ENCODE measurements at places on chromosomes 7 and 10. TPM values are rescaled to one million over a fixed set of nuclear protein-coding genes. Genes with fewer than 3 reads are reported as not detected.

The SOSTDC1 gene
- 0.54 TPM for total RNA-seq

The PTPN20 gene
- not detected for total RNA-seq

The ACTL6B gene
- total RNA-seq: not detected

The GIMAP7 gene
- 16.5 TPM for total RNA-seq

The CFAP43 gene
- total RNA-seq: 0.76 TPM

The GFRA1 gene
- total RNA-seq: 1.8 TPM

GRCh38 chr10:5666841-5667630, 641 bp upstream of the ASB13 start:
- no peaks in the 10 kb centered on the region for H3K36me3 ChIP-seq
- H3K4me1 ChIP-seq: no peaks in the 10 kb centered on the region
- no peak for DNase-seq
- no peak overlapping the region for H3K27ac ChIP-seq
- H3K27me3 ChIP-seq: no peaks in the 10 kb centered on the region
- peak overlapping the region; percentile 81 for H3K4me3 ChIP-seq

- peak overlapping the region; percentile 93 for H3K4me3 ChIP-seq
- no peaks in the 10 kb centered on the region for H3K36me3 ChIP-seq
- peaks cover 6% of the 10 kb centered on the region for H3K4me1 ChIP-seq
- peak overlapping the region; percentile 98 for H3K27ac ChIP-seq
Observed at GRCh38 chr10:119206603-119207365, 587 bp upstream of the GRK5 start.

GRCh38 chr7:2555121-2556052, at the start of gene BRAT1:
TSS of gene BRAT1 (minus strand) at chr7:2555524. CDS start at chr7:2554431, 1,093 bp downstream.
- H3K4me3 ChIP-seq: peak within 1 kb of the TSS; percentile 99
- H3K27ac ChIP-seq: peak within 1 kb of the TSS; percentile 99
- no peaks in the 10 kb centered on the region for H3K27me3 ChIP-seq
- peak; percentile 99 for DNase-seq

DNA sequence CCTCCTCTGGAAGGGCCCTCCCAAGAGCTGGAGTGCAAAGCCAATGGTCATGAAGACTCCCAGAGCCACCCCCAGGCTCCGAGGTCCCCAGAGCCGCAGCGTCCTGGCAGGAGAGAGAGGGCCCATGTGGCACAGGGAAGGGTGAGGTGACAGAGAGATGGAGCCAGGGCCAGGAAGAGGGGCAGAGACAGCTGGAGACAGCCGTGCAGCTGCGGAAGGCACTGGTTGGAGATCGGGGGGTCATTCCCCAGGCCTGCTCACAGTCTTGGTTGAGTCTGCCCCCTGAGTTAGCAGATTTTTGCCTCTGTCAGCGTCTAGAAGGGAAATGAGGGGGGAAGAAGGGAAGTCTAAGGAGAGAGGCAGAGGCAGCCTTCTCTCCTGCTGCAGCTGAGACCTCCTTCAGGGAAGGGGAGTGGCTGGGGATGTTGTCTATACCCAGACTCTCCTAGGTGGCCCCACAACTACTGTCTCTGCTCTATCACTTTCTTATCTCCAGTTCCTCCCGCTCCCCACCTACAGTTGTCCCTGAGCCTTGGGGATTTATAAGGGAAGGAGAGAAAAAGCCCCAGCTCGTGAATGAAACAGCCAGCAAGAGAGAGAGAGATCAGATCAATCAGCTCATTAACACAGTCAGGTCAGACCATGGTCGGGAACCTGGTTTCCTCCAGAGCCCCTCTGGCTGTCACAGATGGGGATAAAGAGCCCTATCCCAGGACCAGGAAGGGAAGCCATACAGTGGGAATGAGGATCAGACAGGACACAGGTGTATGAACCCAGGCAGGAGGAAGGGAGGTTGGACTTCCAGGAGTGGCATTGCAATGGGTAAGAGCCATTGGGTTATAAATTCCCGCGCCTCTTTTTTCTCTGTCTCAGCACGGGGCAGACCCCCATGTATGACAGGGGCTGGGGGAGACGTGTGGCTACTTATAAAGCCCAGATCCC, 1.2 kb downstream of the GAL3ST4 start:
- no peak for DNase-seq
- peak overlapping the region; percentile 26 for H3K27ac ChIP-seq
- peak overlapping the region; percentile 44 for H3K4me3 ChIP-seq

DNA sequence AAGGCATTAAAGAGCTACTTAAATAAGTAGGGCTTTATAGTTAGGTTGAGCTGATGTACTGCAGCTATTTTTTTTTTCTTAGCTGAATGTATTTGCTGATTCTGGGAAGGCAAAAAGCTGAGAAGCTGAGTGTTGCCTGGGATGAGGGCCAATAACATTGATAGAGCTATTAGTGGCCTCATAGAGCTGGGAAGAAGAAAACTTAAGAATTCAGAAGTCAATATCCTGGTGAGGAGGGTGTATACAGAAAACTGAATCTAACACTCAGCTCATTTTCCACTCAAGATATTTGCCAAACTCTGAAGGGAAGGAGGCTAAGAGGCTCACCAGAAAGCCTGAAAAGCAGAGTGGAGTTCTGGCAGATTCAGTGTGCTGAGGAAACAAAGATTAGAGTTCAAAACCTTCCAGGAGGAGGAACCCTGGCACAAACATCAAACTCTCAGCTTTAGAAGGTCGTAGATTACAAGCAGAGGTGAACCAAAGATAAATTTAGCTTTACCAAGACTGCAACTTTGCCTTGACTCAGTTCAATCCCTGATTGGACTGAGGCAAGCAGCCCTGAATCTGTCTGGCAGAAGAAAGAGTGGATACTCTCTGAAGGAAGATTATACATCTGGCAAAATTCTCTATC, 11.3 kb downstream of the PPP1R3C start:
- H3K27ac ChIP-seq: no peak overlapping the region
- no peaks in the 10 kb centered on the region for H3K36me3 ChIP-seq
- no peaks in the 10 kb centered on the region for H3K4me1 ChIP-seq
- DNase-seq: no peak

DNA sequence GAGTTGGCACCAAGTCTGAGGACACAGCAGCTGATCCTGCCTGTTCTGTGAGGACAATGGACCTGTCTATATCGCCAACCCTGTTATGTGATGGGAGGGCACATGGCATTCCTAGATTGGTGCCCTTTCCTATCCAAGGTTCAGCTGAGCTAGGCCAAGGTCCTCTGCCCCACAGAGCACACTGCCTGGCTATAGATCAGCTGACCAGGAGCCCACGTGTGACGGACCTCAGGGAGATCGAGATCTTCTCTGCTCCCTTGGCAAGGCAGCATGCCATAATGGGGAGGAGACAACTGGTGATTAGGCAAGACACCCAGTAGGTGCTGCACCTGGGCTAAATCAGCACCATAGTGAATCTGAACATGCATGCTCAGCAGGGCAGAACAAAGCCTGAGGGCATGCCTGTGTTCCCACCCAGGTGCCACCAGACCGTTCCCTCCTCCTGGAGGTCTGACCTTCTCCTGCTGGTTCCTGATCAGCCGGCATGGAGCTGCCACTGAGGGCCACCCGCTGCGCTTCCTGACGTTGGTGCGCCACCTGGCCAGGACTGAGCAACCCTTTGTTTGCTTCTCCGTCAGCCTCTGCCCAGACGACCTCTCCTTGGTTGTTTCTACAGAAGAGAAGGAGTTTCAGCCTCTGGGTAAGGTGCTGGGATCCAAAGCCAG, 93.7 kb downstream of the WDFY4 start:
- no peak overlapping the region for H3K27ac ChIP-seq
- no peak for DNase-seq
- H3K4me3 ChIP-seq: no peak overlapping the region
- no peaks in the 10 kb centered on the region for H3K36me3 ChIP-seq
- no peaks in the 10 kb centered on the region for H3K27me3 ChIP-seq
- H3K4me1 ChIP-seq: no peaks in the 10 kb centered on the region

DNA sequence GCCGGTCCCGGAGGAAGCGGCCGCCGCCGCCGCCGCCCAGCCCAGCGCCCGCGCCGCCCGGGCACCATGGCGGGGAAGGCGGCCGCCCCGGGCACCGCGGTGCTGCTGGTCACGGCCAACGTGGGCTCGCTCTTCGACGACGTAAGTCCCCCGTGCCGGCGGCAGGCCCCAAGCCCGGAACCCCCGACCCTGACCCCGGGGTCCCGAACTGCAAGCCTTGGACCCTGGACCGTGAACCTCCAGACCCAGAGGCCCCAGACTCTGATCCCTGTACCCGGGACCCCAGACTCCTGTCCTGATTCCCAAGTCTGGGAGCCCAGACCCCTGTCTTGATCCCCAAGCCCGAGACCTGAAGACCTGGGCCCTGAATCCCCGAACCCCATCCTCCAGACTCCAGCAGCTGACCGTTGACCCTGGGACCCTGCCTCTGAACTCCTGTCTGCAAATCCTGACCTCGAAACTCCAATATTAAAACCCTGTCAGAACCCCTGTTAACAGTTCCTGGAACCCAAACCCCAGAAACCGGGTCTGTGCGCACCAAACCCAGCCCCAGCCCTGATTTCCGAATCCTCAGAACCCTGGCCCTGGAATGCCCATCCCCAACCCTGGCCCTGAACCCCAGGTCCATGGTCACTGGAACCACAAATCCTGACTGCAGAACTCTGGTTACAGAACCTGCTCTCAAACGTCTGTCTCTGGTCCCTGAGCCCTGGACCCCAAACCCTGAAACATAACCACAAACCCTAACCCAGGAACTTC, 623 bp downstream of the INPP5A start:
- H3K4me1 ChIP-seq: peaks cover 9% of the 10 kb centered on the region
- peak overlapping the region; percentile 78 for H3K4me3 ChIP-seq
- H3K36me3 ChIP-seq: no peaks in the 10 kb centered on the region

GRCh38 chr10:124262234-124262865, 156.4 kb downstream of the OAT start:
- no peak overlapping the region for H3K4me3 ChIP-seq
- H3K36me3 ChIP-seq: no peaks in the 10 kb centered on the region
- DNase-seq: no peak
- H3K27ac ChIP-seq: no peak overlapping the region

- H3K27me3 ChIP-seq: no peaks in the 10 kb centered on the region
- H3K36me3 ChIP-seq: no peaks in the 10 kb centered on the region
- no peaks in the 10 kb centered on the region for H3K4me1 ChIP-seq
- no peak overlapping the region for H3K27ac ChIP-seq
- H3K4me3 ChIP-seq: no peak overlapping the region
- DNase-seq: peak; percentile 71
Observed at GRCh38 chr10:79295563-79295962, 51.7 kb upstream of the PPIF start.

DNA sequence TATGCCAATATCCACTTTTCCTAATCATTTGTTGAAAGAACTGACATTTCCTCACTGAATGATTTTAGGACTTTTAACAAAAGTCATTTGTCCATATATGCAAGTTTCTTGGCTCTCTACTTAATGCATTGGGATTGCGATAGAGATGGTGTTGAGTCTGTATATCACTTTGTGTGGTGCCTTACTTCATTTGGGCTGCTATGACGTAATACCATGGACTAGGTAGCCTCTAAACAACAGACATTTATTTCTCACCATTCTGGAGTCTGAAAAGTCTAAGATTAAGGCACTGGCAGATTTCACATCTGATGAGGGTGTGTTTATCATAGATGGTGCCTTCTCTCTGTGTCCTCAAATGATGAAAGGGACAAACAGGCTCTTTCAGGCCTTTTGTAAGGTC, 342.6 kb downstream of the DPP6 start:
- no peak overlapping the region for H3K27ac ChIP-seq
- H3K27me3 ChIP-seq: no peaks in the 10 kb centered on the region
- H3K36me3 ChIP-seq: no peaks in the 10 kb centered on the region
- H3K4me3 ChIP-seq: no peak overlapping the region
- DNase-seq: no peak

GRCh38 chr10:117135480-117136140, 2.5 kb downstream of the VAX1 start:
- H3K27ac ChIP-seq: no peak overlapping the region
- no peaks in the 10 kb centered on the region for H3K4me1 ChIP-seq
- no peak overlapping the region for H3K4me3 ChIP-seq
- no peaks in the 10 kb centered on the region for H3K36me3 ChIP-seq

GRCh38 chr10:9294132-9294663, 1239.7 kb downstream of the GATA3 start:
- no peaks in the 10 kb centered on the region for H3K4me1 ChIP-seq
- H3K36me3 ChIP-seq: no peaks in the 10 kb centered on the region
- DNase-seq: no peak
- H3K27me3 ChIP-seq: no peaks in the 10 kb centered on the region
- no peak overlapping the region for H3K27ac ChIP-seq
